Tongue (tissue), 3 donors: ENCODE measurements at places on chromosomes 7 and 10.
A peak's percentile ranks its signal among the peaks of the same experiment; 100 is the strongest.

DNA sequence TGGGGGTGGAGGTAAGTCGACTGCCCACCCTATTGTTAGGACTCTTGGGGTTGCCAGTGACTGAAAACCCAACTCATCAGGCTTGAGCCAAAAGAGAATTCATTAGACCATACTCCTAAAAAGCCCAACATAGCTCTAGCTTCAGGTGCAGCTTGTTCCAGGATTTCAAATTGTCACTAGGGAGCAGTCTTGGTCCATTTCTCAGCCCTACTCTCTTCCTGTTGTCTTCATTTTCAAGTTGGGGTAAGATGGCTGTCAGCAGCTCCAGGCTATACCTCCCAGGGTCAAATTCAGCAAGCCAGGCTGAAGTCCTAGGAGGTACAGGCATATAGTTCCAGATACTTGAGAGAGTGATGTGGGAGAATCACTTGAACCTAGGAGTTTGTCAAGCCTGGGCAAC is 14.9 kb upstream of the COL13A1 start:
- DNase-seq: no peak

DNA sequence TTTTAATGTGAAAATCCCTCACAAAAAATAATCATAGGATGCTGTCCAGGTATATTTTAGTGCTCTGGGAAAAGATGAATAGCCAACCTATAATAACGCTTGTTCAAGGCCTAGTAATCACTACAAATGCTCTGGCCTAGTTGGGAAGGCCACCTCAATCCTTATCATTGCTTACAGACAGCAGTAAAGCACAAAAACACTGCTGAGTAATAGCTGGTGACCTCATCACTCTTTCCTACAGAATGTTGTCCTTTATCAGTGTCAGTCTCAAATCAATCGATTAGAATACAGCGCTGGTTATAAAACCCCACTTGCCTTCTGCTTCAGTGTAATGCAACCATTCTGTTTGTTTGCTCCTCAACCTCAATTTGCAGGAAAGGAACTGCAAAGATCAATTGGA is 72.6 kb upstream of the STEAP1 start:
- DNase-seq: no peak

GRCh38 chr7:112587504-112587903 is 106.7 kb downstream of the LSMEM1 start:
- DNase-seq: no peak

DNA sequence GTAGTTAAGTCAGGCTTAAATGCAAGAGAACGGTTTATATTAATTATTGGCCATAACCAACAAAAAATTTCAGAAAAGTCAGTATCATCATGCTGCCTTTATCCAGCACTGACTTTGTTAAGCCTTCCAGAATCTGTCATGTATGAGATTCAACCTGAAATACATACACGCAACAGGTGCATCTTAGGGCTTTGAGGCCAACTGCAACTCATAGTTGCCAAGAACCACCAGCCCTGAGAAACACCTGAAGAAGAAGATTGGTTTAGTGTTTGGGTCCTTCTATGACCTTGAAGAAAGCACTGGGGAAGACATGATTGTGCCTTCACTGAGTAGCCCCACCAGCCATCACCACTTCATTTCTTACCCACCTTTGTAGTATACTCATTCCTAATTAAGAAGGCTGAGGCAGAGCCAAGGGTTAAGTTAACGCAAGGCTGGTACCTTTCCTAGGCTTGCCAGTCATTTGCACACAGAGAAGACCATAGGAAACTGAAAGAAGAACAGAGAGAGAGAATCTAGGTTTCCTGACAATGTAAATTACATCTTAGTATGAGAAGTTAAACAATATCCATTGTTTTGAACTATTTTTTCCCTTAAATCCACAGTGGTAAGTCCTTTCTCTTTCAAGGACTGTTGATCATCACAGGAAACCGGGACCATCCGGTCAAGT is 200.1 kb upstream of the PRKCQ start:
- DNase-seq: no peak

DNA sequence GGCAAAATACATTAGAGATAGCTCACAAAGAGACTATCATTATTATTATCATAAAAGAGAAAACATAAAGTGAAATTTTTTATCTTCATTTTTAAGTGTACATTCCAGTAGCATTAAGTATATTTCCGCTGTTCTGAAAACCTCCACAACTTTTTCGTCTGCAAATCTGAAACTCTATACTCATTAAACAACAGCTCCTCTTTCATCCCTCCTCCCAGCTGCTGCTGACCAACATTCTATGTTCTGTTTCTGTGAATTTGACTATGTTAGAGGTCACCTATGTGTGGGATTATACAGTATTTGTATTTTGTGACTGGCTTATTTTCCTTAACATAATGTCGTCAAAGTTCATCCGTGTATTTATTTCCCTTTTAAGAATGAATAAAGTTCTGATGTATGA is 429.3 kb upstream of the TPK1 start:
- DNase-seq: peak; percentile 6

DNA sequence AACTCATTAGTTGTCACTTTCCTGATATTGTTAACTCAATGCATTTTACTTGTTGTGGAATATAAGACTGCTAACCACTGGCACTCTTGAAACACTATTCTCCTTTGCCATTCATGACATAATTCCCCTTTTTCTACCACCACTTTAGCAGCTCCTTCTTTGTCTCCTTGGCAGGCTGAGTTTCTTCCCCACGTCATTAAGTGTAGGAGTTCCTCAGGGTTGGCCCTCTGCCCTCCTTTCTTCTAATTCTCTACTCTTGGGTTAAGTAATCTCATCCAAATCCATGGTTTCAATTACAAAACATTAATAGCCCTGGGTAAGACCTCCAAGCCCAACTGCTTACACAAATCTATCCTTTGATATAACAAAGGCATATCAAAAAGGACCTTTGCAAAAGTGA is 175.1 kb downstream of the HGF start:
- no peak for DNase-seq

DNA sequence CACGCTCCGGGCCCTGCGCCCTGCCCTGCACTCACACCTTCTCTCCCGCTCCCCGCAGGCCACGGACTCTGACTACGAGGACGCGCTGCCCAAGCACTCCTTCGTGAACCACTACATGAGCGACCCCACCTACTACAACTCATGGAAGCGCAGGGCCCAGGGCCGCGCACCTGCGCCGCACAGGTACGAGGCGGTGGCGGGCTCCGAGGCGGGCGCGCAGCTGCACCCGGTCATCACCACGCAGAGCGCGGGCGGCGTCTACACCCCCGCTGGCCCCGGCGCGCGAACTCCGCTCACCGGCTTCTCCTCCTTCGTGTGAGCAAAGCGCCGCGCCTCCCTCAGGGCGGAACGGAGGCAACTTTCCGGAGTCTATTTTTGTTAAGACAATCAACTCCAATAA is 417.0 kb upstream of the FOXK1 start:
- no peak for DNase-seq

DNA sequence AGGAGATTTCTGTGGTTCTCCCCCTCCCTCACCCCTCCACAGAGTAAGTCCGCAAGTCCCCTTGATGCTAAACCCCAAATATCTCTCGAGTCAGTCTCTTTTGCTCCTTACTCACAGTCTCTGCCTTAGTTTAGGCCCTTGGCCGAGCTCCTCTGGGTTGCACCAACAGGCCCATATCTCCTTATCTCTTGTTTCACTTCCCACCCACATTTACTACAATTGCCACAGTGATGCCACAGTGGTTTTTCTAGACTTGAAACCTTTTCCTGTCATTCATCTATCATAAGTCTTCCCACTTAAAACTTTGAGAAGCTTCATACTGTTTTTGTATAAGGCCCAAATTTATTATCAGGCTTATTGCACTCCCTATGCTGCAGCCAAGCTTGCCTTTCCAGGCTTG is 23.4 kb upstream of the NME8 start:
- DNase-seq: no peak

- no peak for DNase-seq
Measured at GRCh38 chr7:158547817-158548216, 39.8 kb downstream of the PTPRN2 start.

GRCh38 chr7:26451997-26452396 is 160.3 kb downstream of the SNX10 start:
- no peak for DNase-seq

DNA sequence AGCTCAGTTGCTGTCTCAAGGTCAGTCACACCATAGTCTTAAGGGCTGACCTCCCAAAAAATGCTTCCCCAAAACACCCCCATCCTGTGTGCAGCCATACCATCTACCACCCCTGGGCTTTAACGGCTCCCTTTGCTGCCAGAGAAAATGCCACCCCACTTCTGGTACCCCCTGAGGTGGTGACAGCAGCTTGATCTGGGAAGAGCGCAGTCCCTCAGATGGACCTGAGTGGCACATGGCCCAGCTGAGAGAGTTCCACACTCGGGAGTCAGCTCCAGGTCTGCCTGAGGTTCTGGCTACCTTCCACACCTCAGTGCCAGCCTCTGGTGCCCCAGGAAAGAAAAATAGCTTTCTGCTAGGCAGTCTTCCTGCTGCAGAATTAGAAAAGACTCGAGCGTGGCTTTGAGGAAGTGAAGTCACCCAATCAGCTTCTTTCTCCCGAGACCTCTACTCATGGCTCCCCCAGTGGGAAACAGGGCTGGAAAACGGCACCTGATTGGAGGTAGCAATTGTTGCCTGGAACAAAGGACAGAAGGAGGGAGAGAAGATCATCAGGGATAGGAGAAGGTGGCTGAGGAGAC is 151.7 kb downstream of the ARHGAP21 start:
- DNase-seq: no peak

GRCh38 chr7:32158076-32158475 is 87.9 kb upstream of the PDE1C start:
- no peak for DNase-seq

DNA sequence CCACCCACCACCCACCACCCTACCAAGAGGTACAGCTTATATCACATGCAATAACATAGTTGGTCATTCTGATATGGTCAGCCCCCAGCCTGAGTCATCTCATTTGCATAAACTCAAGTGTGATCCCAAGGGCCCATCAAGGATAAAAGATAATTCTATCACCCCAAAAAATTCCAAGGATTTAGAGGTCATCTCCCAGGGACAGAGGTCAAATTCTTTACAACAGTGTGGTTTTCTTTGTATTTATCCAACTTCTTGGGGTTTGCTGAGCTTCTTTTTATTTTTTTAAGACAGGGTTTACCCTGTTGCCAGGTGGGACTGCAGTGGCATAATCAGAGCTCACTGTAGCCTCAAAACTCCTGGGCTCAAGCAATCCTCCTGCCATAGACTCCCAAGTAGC is 9.4 kb upstream of the GTPBP10 start:
- DNase-seq: no peak

DNA sequence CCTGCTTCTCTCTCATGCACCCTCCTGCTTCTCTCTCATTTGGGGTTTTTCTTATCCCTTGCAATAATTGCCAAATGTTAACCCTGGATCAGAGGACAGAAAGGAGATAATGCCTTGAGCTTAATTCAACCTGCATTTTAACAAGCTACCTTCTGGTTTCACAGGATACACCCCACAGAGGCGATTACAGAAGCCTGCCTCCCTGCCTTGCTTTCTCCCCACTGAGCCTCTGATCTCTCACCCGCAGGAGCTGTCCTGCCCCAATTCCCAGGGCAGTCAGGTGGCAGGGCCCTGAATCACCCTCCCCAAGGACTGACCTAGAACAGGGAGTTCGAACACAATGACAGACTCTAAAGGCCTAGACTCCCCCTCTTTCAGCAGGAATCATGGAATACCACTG is 959.5 kb downstream of the GRID1 start:
- no peak for DNase-seq

GRCh38 chr10:66555061-66555460 is 370.8 kb upstream of the LRRTM3 start:
- peak; percentile 34 for DNase-seq

GRCh38 chr10:118271671-118272070 is 70.5 kb downstream of the FAM204A start:
- DNase-seq: no peak
